ENCODE measurements at places on chromosomes 2 and 18. TPM values are rescaled to one million over a fixed set of nuclear protein-coding genes. Genes with fewer than 3 reads are reported as not detected.

IGFBP2 gene
- 62.6 TPM for total RNA-seq

SFTPB gene
- total RNA-seq = 0.60 TPM

ABCG8 gene
- not detected for total RNA-seq

TMEM169 gene
- 0.17 TPM for total RNA-seq

CTLA4 gene
- not detected for total RNA-seq

REV1 gene
- 34.6 TPM for total RNA-seq

DNA sequence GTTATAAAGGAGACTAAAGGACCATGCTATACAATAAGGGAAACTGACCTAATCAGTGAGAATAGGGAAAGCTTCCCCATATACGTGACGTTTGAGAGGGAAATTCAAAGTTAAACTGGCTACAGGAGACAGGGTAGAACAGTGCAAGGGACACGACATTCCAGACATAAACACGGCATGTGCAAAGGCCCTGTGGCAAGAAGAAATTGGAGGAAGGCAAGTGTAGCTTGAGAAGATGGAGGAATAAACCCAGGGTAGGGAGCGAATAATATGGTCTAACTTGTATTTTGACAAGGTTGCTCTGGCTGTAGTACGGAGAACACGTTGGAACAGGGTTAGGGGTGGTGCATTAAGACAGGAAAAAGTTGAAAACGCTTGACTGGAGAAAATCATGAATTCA, 49.8 kb upstream of the RIOK3 start:
- DNase-seq = no peak

GRCh38 chr2:132671151-132671835, 1.3 kb upstream of the LYPD1 start:
- no peak for DNase-seq

GRCh38 chr2:201642579-201643215, 606 bp downstream of the TMEM237 start:
- peak; percentile 82 for DNase-seq

- no peak for DNase-seq
Measured at GRCh38 chr2:102451968-102452367, 21.1 kb upstream of the SLC9A4 start.

DNA sequence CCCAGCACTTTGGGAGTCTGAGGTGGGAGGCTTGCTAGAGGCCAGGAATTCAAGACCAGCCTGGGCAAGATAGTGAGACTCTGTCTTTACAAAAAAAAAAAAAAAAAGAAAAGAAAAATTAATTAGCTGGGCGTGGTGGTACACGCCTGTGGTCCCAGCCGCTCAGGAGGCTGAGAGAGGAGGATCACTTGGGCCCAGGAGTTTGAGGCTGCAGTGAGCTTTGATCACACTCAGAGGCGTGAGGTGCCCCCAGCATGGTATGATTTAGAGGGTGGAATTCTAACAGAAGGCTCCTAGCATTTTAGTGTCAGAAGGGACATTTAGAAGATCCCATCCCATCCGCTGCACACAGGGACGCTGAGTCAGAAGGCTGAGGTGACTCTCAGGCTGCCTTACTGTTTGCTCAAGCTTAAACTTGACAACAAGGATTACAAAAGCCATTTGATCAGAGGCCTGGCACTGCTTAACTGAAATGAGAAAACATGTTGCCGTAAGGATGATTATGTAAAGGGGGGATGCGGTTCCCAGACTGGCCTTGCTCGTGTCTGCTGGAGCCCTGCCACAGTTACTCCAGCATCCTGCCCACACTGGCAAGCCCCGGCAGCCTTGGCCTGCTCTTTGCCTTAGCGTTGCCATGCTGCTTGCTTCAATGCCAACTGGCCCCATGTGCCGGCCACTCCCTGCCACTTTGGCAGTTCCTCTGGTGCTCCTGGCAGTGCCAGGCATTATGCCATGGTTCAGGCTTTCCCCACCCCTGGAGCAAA, 45.6 kb upstream of the SLC1A4 start:
- DNase-seq = peak; percentile 48

DNA sequence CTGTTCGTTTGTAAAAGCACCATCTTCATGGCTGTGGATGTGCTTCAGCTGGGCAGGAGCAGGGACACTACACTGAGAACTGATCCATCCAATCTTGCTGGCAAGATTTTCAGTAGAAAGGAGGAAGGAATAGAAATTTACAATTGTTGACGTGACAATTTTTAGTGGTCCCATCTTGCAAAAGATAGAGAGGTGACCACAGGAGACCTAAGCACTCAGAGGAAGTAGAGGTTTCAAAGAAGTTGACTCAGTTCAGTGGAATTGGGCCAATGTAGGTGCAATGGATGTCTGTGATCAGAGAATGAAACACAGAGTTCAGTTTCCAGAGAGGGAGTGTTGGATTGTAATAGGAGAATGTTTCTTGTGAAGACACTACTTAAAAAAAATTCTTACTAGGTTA, 1.4 kb downstream of the UGT1A5 start:
- DNase-seq = no peak

DNA sequence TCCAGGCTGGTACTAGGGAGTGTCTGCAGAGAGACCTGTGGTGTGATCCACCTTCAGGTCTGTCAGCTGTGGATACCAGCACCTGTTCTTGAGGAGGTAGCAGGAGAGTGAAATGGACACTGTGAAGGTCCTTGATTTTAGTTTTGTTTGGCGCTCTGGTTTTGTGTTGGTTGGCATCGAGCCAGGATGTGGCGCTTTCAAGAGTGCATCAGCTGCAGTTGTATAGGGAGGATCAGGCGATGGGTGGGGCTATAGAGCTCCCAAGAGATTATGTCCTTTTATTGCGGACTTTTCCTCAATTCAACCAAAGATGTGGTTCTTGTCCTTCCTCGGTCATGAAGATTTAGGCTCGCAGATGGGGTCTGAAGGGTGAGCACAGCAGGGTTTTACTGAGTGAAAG, 37.5 kb downstream of the SLC39A10 start:
- DNase-seq = no peak

DNA sequence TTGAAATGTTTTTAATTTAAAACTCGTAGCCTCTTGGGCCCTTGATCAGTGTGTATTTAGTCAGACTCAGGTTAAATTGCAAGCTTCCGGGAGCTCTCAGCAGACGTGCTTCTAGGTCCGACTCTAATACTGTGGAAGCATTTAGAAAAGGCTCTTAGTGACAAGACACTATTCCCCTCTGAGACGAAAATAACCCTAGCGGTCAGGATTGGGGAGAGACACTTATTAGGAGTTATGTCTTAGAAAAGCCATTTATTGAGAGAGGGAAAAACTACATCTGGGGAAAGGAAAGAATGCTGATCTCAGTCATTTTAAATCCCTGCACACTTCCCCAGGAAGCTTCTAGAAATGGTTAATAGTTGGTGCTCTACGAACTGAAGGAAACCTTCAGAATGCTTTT, 110.5 kb upstream of the NCK2 start:
- DNase-seq = no peak

Measured in right cardiac atrium (tissue), 5 donors.